ENCODE measurements at places on chromosomes 4 and X.

GRCh38 chr4:181193131-181193930 is 1049.9 kb upstream of the TENM3 start:
- DNase-seq: no peak

- no peak for DNase-seq
Measured at GRCh38 chrX:153379971-153380581, 21.1 kb downstream of the PNMA6E start.

DNA sequence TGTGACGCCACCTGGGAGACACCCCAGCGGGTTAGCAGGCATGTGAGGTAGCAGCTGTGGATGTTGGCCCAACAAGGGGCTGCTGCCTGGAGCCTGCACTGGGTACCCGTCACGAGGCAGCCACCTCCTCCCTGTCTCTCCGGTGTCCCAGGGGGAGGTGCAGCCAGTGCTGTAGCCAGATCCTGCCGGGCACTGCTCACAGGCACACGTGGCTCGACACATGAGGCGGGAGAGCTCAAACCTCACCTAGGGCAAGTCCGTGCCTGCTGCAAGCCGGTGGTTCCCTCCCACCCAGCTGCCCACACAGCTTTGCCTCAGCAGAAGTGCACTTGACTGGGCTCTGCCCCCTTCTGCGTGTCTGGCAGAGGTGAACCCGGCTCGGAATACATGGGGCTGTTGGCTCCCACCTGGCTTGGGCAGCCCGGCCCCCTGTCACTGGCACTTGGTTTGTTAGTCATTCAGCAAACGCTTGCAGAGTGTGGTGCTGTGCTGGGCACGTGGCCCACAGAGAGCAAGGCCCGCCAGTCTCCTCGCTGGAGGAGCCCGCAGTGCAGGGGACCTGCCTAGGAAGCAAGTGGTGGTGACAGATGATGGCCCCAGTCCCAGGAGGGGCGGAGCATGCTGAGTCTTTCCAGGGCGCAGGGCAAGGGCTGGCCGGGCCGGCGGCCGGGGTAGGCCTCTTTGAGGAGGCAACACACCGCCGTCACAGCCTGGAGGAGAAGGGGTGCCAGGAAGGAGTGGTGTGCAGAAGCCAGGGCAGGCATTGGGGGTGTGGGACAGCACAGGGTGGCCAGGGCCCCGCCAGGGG is 10.1 kb upstream of the SH3TC1 start:
- DNase-seq: peak; percentile 89

DNA sequence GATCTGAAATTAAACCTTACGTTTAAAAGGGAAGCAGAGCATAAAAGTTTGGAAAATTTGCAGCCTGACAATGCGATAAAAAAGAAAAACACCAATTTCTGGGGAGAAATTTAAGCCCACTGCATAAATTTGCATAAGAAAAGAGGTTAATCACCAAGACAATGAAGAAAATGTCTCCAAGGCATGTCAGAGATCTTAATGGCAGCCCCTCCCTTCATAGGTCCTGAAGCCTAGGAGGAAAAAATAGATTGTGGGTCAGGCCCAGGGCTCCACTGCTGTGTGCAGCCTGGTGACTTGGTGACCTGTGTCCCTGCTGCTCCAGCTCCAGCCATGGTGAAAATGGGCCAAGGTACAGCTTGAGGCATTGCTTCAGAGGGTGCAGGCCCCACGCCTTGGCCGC is 264.0 kb upstream of the CT83 start:
- DNase-seq: no peak

DNA sequence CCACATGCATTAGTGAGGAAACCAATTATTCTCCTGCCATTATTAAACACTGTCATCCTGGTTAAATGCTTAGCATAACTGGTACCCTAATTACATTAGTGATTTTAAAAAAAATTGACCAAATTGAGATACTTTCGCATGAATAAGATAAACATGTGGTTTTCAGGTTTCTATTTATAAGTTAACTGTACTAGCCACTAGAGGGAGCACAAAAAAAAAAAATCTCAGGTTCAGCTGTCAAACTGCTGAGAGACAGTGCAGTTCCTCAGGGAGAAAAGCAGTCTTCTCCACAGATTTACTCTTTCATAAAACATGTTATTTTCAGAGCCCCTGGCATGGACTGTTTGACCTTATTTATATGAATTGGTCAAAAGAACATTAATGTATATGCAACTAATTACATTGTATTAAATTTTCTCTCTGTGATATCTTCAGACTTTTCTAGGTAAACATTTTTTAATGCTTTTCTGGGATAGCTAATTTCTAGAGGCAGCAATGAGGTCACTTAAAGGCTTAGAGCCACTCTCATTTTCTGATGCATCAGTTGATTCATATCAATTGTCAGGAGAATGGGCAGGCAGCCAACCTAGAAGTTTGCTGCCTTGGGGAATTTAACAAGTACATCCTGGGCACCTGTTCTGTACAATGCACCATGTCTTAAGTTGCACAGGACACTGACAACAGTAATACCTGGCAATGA is 167.5 kb downstream of the CDS1 start:
- peak; percentile 68 for DNase-seq

DNA sequence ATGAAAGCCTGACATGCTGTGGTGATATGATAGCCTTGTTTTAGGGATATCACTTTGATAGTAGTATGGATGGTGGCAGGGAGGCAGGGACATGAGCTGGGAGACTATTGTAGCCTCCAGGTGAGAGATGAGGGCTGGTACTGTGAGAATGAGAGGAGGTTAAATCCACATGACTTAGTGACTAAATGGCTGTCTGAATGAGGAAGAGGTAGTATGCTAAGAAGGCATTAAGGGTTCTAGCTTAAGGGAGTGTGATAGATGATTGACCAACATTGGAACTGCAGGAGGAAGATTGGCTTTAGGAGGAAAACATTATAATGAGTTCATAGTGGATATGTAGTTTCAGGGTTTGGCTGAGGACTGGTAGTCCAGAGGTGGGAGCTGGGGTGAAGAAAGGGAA is 195.0 kb upstream of the ANK2 start:
- DNase-seq: no peak

- peak; percentile 32 for DNase-seq
Measured at GRCh38 chrX:46573892-46574773, 568 bp downstream of the CHST7 start.

DNA sequence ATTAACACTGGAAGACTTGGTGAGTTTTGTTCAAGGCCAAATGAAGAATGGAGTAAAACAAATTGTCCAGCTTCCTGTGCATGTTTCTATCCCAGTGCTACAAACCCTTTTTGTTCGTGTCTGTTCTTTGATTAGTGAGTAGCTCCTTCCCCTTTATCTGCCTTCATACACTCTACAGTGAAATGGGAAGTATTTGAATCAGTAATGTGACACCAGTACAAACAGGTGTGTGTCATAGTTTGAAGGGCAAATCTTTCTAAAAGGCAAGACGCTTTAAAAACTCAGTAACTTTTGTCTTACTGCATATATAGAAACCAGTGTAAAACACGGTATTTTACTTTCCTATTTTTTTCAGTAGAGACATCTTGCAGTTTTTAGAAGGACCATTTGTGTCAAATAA is 5.9 kb downstream of the ARHGEF38 start:
- DNase-seq: peak; percentile 25

DNA sequence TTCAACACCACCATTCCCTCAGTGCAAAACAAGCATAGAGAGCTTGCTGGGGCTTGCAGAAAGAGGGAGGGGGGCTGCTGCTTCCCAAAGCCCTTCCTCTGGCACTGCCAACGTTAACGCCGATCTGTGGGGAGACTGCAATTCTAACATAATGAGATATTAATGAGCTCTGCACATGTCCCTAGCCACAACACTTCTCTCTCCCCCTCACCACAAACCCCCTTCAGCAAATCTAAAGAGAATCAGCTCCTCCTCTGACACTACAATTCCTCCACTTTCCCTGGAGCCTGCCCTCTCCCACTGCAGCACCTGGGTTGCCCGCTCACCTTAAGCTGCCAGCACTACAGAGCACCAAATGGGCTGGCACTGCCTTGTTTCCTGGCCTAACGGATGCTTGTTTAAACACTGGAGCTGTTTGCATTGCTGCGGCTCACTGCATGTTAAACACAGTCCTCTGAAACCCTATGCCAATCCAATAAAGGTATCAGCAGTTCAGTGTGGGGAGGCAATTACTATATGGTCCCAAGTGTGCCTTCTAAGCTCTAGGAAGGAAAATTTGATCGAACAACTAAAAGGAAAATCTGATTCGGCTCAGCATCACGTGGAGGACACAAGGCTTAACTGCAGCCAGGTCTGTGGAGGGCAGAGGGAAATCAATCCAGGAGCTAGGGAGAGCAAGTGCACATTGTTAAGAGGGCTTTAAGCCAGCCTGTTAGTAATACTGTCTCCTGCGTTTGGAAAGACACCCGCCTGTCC is 232.4 kb downstream of the MAML3 start:
- peak; percentile 94 for DNase-seq

GRCh38 chrX:154840856-154841255 is 6.4 kb upstream of the SMIM9 start:
- DNase-seq: peak; percentile 59

DNA sequence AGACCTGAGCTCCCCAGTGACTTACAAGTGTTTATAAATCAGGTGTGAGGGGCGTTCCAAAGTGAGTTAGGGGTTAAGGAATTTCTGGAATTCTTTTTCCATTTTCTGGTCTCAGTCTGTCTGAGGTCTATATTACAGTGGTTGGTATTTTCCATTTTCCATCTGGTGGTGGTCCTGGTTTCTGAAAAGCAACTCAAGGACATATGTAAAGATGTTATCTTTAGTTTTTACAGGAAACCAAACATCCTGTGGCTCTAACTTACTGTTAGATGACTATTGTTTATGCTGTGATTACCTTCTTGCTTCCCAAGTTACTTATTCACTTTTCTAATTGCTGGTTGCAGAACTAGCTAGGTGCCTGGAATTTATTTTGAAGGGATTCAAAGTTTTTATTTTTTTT is 53.5 kb upstream of the IL21 start:
- no peak for DNase-seq

GRCh38 chr4:138161351-138161750 is 80.8 kb downstream of the SLC7A11 start:
- DNase-seq: no peak

DNA sequence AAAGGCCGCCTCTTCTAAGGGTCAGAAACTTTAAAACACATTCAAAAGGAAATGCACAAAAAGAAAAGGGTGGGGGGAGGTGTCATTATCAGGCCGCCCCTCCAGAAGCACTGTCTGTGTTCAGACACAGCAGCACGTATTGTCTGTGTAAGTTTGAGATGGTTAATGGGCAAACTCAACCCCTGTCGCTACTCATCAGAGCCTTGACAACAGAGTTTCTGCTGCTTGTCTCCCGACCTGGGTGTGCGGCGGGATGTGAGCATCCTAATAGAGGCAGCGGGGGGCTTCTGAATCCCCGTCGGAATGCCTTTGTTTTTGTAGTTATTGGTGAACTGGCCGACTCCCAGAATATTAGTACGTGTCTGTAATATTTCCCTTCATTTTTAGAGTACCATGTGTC is 158.9 kb downstream of the DCTD start:
- DNase-seq: no peak

DNA sequence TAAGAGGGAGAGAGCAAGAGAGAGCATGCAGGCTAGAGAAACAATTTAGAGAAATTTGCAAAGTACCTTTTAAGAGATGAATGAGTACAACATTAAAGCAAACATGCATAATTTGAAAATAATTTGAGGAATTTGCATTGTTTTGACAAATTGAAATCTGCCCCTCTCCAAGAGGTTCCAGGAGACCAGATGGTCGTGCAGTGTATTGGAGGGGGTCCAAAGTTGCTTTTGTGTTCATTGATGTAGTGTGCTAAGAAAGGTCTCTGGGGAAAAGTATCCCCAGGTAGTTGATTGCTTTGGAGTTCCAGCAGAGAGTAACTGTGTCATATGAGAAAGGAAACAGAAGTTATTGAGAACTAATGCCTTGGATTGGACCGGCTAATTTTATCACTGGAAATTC is 635.0 kb upstream of the TENM3 start:
- DNase-seq: no peak
